ENCODE measurements at places on chromosomes 4 and X. TPM values are rescaled to one million over a fixed set of nuclear protein-coding genes. Genes with fewer than 3 reads are reported as not detected.

The HTN1 gene
- not detected for total RNA-seq

The CD40LG gene
- not detected for total RNA-seq

The SUPT20HL1 gene
- not detected for total RNA-seq

The USP17L27 gene
- not detected for total RNA-seq

The TMSB15C gene
- 30.4 TPM for total RNA-seq

The MAGEB2 gene
- not detected for total RNA-seq

The AFM gene
- total RNA-seq = not detected

The RIPPLY1 gene
- not detected for total RNA-seq

The TEX13A gene
- not detected for total RNA-seq

The ADGRA3 gene
- total RNA-seq = 59.7 TPM

The PPEF2 gene
- total RNA-seq = not detected

The PITX2 gene
- total RNA-seq = 11.8 TPM

The GSX2 gene
- total RNA-seq = 3.2 TPM

The TREX2 gene
- 2.3 TPM for total RNA-seq
